ENCODE measurements at places on chromosomes 3 and 15.

DNA sequence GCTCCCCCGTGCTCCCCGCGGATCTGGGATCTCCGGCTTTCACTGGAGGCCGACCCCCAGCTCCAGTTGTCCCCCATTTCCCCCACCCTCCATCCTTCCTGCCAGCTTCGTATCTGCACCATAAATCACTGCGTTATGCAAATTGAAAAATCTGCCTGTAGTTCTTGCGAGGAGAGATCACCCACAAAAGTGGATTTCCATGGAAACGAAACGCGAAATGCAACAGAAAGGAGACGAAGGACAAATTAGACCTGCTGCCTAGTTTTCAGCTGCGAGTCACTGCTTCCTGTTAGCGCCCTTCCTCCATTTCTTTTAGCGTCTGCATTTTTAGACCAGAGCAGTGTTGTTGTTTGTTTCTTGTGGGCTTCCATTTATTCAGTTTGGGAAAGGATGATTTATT, 127.1 kb upstream of the ATP10A start:
- DNase-seq, result no peak

GRCh38 chr3:134274571-134274970, 23.9 kb upstream of the RYK start:
- no peak for DNase-seq

- DNase-seq, result no peak
These were observed 38.7 kb downstream of the PDIA5 start for GRCh38 chr3:123105201-123106189.

GRCh38 chr3:39275963-39276593, 3.8 kb downstream of the CX3CR1 start:
- DNase-seq, result no peak

- DNase-seq, result no peak
These were observed 2.4 kb downstream of the TRPM1 start for GRCh38 chr15:31098953-31099740.

GRCh38 chr3:46429250-46429649, 22.2 kb downstream of the CCRL2 start:
- DNase-seq, result no peak

GRCh38 chr3:188839187-188839695, 332.5 kb upstream of the TPRG1 start:
- no peak for DNase-seq

- no peak for DNase-seq
These were observed at the start of gene CCR5 for GRCh38 chr3:46370839-46371518. Gene CCR5 (plus strand): TSS chr3:46370946. CDS start chr3:46372903, 1,957 bp downstream.

All from T-helper 1 cell (primary cell).